Type B pancreatic cell (in vitro differentiated cells): ENCODE measurements at places on chromosomes 2 and 18.

DNA sequence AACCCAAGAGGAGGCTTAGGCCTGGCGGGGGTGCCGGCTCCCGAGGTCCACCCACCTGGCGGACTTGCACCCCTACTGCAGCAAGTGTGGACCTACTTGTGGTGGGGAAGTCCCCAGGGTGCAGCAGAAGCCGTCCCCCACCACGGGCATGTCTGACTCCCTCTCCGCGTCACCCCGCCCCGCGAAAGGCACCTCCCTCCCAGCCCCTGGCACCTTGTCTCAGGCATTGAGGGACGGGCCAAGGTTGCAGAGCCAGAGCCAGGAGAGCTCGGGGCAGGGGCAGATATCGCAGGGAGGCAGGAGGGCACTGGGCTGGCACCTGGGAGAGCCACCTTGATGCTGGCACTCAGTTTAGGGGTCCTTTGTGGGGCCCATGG is 19.0 kb downstream of the CROCC2 start:
- DNase-seq: peak; percentile 69

GRCh38 chr2:143787674-143788073 is 658.5 kb downstream of the ARHGAP15 start:
- DNase-seq: no peak

GRCh38 chr2:45852450-45853150 is 201.1 kb downstream of the PRKCE start:
- no peak for DNase-seq

DNA sequence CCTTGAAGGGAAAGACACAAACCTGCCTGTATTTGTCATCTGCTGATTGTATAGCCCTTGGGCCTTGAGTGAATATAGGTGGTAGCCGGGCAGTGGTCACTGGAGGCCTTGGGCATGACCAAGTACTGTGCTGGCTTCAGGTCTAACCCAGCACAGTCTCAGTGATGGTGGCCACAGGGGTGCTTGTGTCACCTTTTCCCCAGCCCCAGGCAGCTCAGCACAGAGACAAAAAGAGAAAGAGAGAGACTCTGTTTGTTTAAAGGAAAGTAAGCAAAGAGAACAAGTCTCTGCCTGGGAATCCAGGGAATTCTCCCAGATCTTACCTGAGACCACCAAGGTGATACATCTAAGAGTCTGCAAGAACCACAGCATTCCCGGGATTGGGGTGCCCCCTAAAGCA is 39.4 kb upstream of the INPP4A start:
- no peak for DNase-seq

DNA sequence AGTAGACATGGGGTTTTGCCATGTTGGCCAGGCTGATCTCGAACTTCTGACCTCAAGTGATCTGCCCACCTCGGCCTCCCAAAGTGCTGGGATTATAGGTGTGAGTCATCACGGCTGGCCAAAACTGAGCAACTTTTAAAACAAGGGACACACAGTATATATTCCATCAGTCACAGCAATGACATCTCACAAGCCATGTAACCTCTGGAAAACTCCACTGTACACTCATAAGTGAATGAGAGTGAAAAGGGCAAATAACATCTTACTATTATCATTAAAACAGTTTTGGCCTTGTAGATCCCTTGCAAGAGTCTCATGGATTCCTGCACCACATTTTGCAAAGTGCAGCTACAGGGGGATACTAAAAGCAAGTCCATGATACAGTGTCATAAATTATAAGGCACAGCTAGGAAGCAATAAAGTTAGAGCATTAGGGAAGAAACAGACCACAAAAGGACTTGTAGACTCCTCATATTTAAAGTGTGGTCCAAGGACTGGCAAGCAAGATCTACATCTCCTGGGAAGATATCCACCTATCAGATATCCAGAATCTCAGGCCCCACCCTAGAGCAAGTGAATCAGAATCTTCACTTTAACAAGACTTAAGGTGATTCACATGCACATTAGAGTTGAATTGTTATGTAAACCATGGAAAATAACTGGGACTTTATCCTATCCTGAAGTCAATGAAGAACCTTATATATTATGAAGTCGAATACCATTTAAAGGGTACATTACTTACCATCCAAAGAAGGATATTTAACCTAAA is 5.7 kb downstream of the SMC6 start:
- no peak for DNase-seq

- DNase-seq: no peak
Observed at GRCh38 chr18:74692367-74693013, 94.8 kb downstream of the ZNF407 start.

GRCh38 chr2:41204315-41204714 is 752.4 kb upstream of the SLC8A1 start:
- DNase-seq: no peak

- no peak for DNase-seq
Observed at GRCh38 chr2:119852214-119852613, 92.5 kb downstream of the PTPN4 start.

- DNase-seq: no peak
Observed at GRCh38 chr2:239365071-239365781, 35.6 kb downstream of the HDAC4 start.

DNA sequence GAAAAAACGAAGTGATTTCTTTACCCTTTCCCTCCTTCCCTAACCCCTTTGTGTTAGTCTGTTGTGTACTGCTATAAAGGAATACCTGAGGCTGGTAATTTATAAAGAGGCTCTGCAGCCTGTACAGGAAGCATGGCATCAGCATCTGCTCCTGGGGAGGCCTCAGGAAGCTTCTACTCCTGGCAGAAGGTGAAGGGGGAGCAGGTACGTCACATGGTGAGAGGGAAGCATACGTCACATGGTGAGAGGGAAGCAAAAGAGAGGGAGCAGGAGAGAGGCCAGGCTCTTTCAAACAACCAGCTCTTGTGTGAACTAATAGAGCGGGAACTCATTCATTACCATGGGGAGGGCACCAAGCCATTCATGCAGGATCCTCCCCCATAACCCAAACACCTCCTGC is 126.2 kb downstream of the CAPN13 start:
- no peak for DNase-seq

GRCh38 chr2:42021464-42021863 is 26.4 kb upstream of the PKDCC start:
- no peak for DNase-seq

DNA sequence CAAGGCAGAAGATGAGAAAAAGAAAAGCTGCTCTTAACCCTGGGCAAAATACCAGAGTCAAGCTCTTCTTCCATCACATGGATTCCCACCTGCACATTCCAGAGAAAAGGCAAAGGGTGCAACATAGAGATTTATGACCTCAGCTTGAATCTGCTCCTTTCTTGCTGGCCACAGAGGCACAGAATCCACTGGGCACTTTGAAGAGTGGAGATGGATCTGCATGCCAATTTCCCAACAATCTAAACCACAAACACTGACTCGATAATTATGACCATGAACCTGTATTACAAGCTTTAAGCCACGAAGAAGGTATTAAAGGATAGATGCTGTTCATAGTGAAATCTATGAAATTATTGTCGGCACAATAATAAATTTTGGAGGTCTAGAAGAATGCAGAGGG is 237.3 kb downstream of the PID1 start:
- DNase-seq: no peak

DNA sequence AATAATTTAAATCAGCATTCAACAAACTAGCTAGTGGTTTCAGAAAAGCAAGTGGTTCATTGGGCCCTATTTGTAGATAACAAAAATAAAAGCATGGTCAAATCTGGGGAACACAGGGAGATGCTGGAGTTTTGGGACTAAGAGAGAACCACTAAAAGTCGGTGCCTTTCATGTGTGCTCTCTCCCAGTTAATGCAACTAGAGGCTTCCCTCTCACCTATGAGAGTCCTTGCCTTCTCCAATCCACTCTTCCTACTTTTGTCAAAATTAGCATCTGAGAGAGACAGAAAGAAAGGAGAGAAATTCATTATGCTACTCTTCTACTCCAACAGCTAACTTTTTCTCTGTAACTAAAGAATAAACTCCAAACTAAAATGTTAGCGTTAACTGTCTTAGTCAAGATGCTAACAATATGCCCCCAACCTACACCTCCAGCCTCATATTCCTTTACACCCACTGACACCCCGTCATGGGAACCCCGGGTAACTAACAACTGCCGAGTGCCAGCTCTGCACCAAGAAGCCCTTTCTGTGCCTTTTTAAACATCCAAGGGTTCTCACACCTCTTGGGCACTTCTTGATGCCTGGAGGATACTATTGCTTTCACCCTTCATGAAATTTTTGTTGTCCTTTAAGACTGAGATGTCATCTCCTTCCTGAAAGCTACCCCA is 133.4 kb downstream of the RBMS1 start:
- no peak for DNase-seq

DNA sequence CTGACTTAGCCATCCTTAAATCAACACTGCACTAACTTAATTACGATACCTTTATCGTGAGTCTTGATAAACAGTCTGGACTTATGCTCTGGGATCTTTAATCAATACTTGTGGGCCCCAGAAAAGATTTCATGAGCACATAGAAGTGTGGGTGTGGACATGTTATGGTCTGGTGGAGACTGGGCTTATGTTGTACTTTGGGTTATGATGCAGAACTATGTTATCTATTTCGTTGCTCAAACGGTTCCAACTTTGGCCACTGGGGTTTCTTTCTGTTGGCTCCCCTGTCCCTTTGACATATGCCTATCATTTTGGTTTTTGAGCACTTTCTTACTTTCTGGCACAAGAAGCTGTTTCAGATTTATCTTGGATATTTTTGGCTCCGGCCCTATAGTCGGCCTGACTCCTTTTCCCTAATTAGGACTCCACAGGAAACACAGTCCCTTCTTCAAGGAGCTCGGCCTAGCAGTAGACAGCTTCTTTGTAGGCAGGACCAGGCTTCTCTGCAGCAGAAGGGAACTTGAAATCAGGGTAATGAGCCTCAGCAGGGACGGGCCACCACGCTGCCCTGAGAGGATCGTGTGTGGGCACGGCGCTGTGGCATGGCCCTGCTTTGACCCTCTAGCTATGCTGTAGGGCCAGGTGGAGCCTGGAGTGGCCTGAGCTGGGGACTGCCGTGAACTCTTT is 54.6 kb upstream of the TXNDC2 start:
- no peak for DNase-seq

GRCh38 chr2:62149708-62150107 is 46.2 kb upstream of the B3GNT2 start:
- no peak for DNase-seq

- no peak for DNase-seq
Observed at GRCh38 chr18:77160515-77160914, 27.9 kb upstream of the MBP start.

DNA sequence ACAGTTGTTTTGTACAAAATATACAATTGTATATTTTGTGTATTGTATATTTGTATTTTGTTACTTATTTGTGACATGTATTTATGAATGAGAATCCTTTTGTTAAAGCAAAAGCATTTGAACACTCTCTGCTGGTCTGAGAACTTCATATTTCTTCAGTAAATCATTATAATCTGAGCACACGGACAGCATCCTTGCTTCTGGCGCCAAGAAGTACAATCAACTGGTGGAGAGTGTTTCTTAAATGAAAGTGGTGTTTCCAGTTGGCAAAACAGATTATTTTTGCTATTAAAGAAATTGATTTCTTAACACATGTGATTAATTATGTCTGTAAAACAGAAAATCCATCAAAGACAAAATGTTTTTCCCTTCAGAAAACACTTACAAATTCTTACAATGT is 95.1 kb upstream of the COPS8 start:
- no peak for DNase-seq

DNA sequence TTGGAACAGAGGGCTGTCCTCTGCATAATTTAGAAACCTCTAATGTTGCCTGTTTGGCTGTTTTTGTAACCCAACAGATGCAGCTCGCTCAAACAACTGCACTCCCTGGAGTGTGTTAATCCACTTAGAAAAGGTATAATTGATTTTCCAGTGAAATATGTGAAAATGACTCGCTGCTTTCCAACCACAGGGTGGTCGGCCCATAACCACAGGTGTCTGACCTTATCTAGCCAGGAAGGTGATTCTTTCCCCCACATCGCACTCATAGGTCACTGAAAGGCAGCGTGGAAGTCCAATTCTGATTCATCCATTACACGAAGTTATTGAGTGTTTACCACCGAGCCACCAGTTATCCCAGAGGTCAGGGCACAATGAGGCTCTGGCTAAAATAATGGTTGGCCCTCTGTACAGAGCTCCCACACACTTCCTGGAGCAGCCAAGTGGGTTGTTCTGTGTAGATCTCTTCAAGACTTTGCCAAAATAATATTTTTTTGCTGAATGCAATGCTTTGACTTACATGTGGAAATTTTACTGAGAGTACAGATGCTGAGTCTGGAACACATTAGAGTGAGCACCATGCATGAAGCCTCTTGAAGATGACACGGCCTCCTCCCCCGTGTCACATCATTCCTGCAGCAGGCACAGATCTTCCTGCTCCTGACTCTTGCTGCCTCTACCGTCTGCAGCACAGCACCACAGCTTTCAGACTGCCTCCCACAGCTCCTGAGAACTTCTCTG is 396.2 kb downstream of the ZNF516 start:
- no peak for DNase-seq

- DNase-seq: no peak
Observed at GRCh38 chr2:31286961-31287550, 53.1 kb downstream of the EHD3 start.

- DNase-seq: no peak
Observed at GRCh38 chr2:221999717-222000116, 299.1 kb downstream of the PAX3 start.

DNA sequence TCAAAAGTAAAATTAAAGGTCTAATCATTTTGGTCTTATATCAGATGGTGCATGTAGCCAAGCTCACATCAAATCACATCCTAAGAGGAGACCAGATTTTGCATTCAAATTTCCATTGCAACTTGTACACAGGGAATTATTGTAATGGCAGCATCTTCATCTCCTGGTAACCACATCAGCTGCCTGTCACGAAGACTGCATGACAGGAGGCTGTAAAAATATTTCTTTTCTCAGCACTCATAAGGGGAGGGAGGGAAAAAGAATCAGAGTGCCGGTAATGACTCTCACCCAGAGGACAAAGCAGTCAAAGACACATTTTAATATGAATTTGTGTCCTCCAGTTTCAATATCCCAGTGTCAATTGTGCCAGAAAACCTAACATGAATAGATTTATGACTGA is 216.7 kb downstream of the TMEM163 start:
- DNase-seq: no peak

GRCh38 chr18:76914314-76914713 is 92.0 kb downstream of the ZNF236 start:
- DNase-seq: no peak

DNA sequence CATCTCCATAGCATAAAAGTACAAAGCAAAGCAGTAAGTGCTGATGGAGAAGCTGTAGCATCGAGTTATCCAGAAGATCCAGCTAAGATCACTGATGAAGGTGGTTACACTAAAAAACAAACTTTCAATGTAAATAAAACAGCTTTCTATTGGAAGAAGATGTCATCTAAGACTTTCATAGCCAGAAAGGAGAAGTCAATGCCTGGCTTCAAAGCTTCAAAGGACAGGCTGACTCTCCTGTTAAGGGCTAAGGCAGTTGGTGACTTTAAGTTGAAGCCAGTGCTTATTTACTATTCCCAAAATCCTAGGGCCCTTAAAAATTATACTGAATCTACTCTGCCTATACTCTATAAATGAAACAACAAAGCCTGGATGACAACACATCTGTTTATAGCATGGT is 44.0 kb downstream of the METTL8 start:
- no peak for DNase-seq

- no peak for DNase-seq
Observed at GRCh38 chr2:231037731-231038482, 584 bp downstream of the C2orf72 start.
